Activated CD4-positive, alpha-beta T cell treated with anti-CD3 and anti-CD28 coated beads, Interleukin-2, amount 50 U/mL, for 48 hours (primary cell): ENCODE measurements at places on chromosomes 7 and 10.

DNA sequence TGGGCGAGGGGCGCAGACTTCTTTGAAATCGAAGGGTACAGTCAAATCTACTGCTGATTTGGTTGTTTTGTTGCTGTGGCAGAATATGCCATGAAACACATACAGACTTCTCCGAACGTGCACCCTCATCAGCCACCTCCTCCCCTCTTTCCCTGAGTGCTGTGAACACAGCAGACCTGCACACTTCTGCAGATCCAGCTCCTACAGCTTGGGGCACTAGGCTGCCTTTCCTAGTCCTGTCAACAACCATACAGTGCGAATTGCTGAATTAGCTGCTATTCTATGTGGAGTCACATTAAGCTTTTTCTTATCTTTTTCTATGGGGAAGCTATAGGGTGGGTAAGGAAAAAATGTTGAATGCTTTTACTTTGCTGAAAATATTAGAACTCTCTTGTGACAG, 57.5 kb downstream of the COL17A1 start:
- peak; percentile 13 for DNase-seq

GRCh38 chr10:100248820-100249219, 18.6 kb downstream of the CWF19L1 start:
- DNase-seq = no peak

- DNase-seq = no peak
Observed at GRCh38 chr7:76364198-76364584, 5.4 kb upstream of the YWHAG start.

DNA sequence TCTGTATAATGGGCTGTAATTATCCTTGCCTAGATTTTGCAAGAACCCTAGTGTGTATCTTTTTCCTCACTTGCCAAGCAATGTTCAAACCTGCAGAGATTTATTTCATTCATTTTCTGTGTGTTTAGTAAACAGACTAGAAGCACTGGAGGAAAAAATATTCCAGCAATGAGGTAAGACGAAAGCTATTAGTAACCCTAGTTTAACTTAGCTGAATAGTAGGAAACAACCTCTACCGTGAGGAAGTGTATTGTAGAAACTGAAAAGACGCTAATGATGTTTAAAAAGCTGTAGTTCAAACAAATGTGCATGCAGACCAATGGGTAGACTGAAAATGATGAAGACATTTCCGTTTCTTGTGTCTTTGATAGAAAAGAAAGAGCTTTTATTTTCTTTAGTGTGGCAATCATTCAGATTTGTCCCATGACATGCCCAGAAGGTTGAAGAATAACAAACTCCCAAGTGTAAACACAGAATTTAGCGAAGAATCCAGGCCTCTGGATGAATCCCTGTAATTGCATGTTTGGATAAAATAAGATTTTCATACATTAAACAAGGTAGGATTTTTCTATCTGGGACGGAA, 20.7 kb downstream of the CAV1 start:
- DNase-seq = no peak

DNA sequence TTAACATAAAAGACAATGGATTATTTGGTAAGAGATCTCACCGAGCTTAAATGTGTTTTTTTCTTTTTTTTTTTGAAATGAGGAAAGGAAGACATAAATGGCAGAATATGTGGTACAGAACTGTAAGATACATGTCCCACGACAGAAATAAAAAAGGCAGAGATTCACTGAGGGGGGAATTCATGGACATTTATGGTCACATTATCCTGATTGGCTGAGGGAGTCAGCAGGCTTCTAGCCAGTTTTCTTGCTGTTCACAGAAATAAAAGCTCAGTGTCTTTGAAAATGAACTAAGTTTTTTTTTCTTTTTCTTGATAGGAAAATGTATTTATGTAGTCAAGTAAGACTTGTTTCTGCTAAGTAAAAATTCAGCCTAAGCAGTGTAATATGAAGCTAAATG, 8.2 kb upstream of the FAS start:
- no peak for DNase-seq

- DNase-seq = no peak
Observed at GRCh38 chr10:81917666-81918065, 42.7 kb downstream of the NRG3 start.

GRCh38 chr7:86975449-86975848, 84.0 kb downstream of the ELAPOR2 start:
- no peak for DNase-seq

GRCh38 chr10:87978166-87978565, 114.7 kb downstream of the PTEN start:
- DNase-seq = no peak

- DNase-seq = no peak
Observed at GRCh38 chr7:146683439-146683838, 566.8 kb downstream of the CNTNAP2 start.
